ENCODE measurements at places on chromosomes 6 and 20.
A peak's percentile ranks its signal among the peaks of the same experiment; 100 is the strongest.

GRCh38 chr20:36045373-36045714 is 77.0 kb downstream of the CNBD2 start:
- DNase-seq = no peak

DNA sequence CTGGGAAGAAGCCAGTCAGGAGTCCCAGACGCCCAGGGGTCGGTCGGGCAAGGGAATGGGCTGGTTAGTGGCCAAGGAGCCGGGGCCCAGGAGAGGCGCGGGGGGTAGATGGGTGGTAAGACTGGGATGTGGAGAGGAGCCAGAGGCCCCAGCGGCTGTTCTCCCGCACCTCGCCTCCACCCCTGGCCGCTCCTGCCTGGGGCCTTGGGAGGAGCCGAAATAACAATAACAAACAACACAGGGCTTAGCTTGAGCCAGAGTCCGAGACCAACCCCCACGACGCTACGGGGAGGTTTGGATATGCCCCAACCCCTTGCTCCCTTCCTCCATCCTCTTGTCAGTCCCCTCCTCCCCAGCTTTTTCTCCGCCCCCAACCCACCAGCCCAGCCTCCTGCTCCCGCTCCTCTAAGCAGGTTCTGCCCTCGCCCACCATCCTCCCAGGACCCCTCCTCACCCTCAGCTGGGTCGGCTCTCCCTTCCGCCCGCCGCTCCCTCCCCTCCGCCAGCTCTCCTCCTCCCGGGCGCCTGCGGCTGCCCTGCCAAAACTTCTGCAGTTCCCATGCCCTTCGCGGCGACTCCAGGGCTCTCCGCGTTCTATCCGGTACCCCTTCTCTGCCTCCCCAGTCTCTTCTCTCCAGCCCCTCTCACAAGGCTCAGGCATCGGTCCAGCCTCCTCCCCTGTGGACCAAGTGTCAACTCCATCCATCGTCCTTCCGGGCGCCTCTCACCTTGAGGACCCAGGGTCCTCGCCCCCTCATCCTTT is 1.1 kb downstream of the RNF39 start:
- no peak for DNase-seq

GRCh38 chr20:35768731-35769664 is 2.8 kb upstream of the PHF20 start:
- DNase-seq = peak; percentile 12

DNA sequence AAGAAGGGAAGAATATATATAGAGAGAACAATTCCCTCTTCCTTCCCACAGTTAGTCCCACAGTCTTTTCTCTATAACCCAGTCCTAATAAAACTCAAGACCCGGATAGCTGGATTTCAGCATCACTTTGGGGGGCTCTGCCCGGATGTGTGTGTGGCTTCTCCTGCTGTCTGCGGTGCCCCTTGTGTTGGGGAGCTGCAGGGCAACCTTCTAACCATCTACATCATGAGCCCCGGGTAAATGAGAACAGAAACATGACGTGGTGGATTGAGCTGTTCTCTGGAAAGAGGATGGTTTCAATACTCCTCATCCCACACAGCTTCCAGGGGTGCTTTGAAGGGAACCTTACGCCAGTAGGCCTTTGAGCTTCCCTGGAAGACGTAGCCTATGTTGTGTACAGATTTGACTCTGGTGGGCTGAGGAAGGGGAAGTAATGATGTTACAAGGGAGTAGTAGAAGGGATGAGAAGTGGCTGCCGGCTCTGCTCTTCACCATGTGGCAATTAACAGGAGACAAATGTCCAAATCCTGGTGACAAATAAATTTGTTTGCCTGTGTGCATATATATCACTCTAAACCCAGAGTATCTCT is 13.5 kb upstream of the PRDM1 start:
- DNase-seq = no peak

- DNase-seq = no peak
Observed at GRCh38 chr20:46959081-46959692, 64.5 kb downstream of the EYA2 start.

DNA sequence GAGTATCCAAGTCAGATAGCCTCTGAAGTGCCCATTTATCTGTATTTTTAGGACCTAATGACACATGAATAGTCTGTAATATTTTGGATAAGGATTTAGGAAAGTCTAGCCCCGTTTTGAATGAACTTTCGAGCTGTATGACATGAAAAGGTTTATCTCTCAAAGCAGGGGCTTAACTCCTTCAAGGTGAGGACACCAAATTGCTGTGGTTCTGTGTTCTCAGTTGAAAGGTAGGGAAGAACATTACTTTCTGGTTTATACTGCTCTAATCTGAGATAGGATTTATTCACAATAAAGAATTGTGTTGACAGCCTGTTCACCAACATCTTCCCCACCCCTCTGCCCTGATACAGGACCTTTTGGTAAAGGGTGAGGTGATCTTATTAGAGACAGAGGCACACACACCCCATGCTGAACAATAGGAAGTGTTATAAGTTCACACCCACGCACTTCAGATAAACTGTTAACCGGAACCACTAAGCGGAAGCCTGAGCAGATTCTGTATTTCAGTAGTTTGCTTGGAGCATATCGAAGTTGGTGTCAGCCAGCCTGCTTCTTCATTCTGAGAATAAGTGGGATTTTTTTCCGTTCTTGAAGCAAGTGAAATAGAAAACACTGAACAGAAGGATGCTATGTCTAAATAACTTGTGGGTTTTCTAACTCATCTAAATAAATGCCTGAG is 223.3 kb downstream of the TMEM242 start:
- DNase-seq = peak; percentile 14

GRCh38 chr6:125004198-125004597 is 42.0 kb downstream of the RNF217 start:
- no peak for DNase-seq

DNA sequence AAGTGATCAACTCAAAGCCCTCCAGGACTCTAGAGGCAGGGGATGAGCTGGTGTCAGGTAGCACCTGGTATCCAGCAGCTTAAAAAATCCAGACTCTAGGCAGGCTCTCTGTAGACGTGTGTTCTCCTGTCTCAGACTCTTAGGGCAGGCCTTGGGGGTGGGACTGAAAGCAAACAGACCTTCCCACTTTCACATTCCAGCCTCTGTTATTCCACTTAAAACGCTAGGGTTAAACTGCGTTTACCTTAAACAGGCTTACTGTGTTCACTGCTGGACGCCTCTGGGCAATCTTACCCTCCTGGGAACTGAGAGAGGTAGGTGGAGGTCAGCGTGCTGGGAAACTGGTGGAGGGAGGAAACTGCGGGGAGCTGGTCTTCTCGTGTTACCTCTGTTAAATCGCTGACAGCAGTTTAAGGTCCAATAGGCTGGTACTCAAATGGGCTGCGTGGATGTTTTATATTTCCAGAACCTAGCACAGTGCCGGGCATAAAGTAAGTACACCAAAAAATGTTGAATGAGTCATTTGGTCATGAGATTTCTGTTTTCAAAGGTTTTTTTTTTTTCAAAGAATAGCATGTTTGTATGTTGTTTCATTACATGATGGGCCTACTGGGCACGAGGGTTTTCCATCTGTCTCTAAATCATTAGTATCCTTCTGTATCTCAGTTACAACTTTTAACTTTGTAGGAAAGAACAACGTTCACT is at the start of gene GCNT2:
Gene GCNT2, plus strand, starts transcription at position 248 of the 705 bp plus-strand sequence. CDS start 7,561 bp downstream, outside the sequence.
- DNase-seq = no peak

DNA sequence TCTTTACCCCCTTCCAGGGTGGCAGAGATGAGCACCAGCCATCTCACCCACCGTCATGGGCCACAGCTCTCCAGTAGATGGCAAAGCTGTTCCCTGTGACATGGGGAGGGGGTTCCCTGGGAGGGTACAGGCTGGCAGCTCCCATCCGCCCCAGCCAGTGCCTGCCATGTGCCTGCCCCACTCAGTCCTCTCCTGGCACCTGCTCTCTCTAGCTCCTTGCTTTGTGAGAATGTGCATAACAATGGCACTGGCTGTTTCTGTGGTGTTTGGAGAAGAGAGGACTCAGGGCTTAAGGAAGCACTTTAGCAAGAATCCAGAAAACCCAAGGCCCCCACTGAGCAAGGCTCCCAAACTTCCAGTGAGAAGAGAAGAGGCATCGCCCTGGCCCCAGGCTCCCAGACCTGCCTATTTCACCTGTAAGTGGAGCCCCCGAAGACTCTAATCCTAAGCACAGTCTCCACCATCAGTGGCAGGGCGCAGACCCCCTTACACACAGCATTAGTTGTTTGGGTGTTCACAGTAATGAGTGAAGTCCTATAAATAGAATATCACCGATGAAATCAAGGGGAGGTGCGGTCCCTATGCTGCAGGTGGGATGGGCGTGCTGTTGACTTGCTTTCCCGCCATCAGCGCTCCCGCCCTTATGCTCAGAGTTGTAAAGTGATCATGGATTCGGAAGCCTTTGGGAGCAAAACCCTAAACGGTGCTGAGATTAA is 110.2 kb downstream of the AGPAT4 start:
- no peak for DNase-seq

DNA sequence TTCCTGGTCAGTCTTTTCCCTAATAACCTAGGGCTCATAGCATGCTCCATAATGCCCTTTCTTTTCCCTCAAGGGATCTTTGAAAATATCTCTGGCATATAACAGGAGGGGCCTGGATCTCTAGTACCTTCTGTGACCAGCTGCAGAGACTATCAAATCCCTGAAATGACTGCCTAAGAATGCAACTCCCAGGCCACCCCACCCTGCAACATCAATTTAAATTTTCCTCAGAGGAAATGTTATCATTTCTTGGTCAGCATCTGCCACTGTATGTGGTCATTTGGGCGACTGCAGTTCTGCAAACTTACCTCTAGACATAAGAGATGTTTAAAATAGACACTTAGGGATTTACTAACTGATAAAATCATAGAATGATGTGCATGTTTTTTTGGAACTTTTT is 200.2 kb downstream of the KCNQ5 start:
- no peak for DNase-seq

- no peak for DNase-seq
Observed at GRCh38 chr6:2464641-2465040, 219.2 kb upstream of the GMDS start.

DNA sequence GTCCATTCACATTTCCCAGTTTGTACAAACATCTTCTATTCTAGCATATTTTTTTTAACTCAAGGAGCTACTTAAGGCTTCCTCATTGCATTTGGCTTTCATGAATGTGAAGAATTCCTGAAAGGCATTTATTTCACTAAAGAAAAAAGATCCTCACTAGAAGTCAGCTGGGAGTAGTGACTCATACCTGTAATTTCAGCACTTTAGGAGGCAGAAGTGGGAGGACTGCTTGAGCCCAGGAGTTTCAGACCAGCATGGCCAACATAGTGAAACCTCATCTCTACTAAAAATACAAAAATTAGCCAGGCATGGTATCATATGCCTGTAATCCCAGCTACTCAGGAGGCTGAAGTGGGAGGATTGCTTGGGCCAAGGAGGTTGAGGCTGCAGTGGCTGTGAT is 30.9 kb upstream of the XRN2 start:
- DNase-seq = no peak

GRCh38 chr20:5267092-5267491 is 49.7 kb downstream of the PROKR2 start:
- no peak for DNase-seq

- no peak for DNase-seq
Observed at GRCh38 chr20:21570285-21570992, 56.6 kb upstream of the NKX2-2 start.

- no peak for DNase-seq
Observed at GRCh38 chr6:45718871-45719270, 296.8 kb downstream of the CLIC5 start.

DNA sequence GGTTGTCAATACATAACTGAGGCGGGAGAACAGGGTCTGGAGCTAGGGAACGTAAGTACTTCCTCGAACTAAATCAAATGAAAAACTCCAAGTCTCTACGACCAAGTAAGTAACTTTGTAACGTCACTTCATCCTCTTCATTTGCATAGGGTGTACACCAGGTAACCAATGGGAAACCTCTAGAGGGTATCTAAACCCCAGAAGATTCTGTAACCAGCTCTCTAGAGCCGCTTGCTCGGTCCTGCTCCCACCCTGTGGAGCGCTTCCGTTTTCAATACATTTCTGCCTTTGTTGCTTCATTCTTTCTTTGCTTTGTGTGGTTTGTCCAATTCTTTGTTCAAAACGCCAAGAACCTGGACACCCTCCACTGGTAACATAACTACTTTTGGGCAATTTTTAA is 133.5 kb upstream of the TMEM170B start:
- DNase-seq = no peak

- DNase-seq = no peak
Observed at GRCh38 chr20:50691573-50692551, 520 bp upstream of the RIPOR3 start.

Measured in activated effector memory CD4-positive, alpha-beta T cell treated with Interleukin-2 at 50 U/mL for 16 hours (primary cell).